T-helper 2 cell (primary cell): ENCODE measurements at places on chromosomes 6 and 20.

DNA sequence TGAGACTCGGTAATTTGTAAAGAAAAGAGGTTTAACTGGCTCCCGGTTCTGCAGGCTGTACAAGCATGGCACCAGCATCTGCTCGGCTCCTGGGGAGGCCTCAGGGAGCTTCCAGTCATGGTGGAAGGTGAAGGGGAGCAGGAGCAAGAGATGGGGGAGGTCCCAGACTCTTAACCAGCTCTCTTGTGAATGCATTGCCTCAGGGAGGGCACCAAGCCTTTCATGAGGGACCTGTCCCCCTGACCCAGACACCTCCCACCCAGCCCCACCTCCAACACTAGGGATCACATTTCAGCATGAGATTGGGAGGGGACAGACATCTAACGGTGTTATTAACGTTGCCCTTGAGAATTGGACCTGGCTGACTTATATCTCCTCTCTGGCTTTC is 68.6 kb downstream of the PTPN1 start:
- no peak for DNase-seq

DNA sequence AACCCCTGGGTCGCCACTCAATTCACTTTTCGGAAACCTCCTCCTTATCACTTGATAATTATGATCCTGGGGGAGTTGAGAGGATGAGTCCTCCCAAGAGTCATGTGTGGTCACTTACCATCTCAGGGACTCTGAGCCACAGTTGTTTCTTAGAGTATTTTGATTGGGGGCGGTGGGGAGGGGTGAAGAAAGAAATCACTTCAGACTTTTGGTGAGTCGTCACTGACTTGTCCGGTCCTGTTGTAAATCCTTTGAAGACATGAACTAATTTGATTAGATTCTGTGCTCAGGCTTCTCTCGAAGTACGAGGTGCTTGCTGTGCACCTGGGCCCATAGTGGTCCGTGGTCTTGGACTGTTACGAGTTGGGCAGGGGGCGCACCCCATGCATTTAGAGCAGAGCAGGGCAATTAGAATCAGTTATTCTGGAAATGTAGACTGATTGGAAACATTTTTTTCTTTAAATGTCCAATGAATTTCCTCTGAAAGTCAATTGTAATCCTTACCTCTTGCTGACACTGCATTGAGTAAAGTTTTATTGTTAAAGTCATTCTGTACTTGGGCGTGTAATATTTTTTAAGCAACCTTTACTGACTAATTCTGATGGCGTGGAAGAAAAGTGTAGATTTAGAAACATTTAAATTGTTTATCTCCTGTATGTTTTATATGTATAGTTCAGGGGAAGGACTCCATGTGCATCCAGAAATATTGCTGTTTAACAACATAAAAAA is 173.4 kb downstream of the SLC16A10 start:
- no peak for DNase-seq

DNA sequence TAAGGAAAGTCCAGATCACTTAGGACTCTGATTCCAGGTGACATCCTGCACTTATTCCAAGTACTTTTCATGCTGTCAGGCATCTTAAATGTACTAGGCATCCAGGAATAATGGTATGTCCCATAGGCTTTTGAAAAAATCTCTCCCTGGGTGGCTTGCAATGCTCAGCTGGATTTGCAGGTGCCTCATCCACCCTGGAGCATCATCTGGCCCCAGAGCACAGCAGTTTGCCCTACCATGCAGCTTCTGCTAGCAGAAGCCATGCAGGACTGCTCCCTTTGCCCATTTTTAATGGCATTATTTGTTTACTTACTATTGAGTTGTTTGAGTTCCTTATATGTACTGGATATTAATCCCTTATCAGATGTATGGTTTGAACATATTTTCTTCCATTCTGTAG is 45.2 kb downstream of the DZANK1 start:
- no peak for DNase-seq

- DNase-seq: no peak
Measured at GRCh38 chr20:32037929-32038328, 14.1 kb upstream of the HCK start.

GRCh38 chr6:110493253-110493800 is 16.9 kb upstream of the SLC22A16 start:
- DNase-seq: no peak

- DNase-seq: no peak
Measured at GRCh38 chr20:45407067-45407745, 883 bp upstream of the DBNDD2 start.

GRCh38 chr20:41524980-41525613 is 93.1 kb downstream of the CHD6 start:
- DNase-seq: no peak

DNA sequence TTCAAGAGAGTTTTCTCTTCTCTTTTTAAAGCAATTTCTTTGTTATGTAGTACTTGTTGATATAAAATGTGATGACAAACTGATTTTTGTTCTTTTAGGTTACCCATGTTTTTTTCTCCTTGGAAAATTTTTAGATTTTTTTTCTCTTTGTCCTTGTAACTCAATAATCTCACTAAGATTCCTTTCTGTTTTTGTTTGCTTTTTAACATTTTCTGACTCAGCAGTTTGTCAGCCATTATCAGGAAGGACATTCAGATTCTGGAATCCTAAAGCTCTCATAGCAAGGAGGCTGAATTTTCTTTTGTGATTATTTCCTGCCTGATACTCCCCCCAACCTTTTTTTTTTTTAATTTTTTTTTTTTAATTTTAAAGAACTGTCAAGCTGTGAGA is 75.2 kb upstream of the CITED2 start:
- DNase-seq: no peak

- DNase-seq: no peak
Measured at GRCh38 chr6:203661-204060, 88.6 kb upstream of the DUSP22 start.

- DNase-seq: no peak
Measured at GRCh38 chr6:7652957-7653356, 63.0 kb downstream of the SNRNP48 start.

GRCh38 chr6:159679091-159680077 is 13.7 kb downstream of the SOD2 start:
- no peak for DNase-seq

- DNase-seq: no peak
Measured at GRCh38 chr20:58260006-58260405, 31.6 kb upstream of the ANKRD60 start.

GRCh38 chr20:1566701-1567100 is 9.2 kb upstream of the SIRPD start:
- DNase-seq: no peak

GRCh38 chr20:16541226-16541625 is 32.0 kb downstream of the KIF16B start:
- no peak for DNase-seq

- DNase-seq: no peak
Measured at GRCh38 chr6:158958504-158959386, 41.3 kb downstream of the RSPH3 start.

- DNase-seq: no peak
Measured at GRCh38 chr6:51619042-51619799, 468.2 kb downstream of the PKHD1 start.

DNA sequence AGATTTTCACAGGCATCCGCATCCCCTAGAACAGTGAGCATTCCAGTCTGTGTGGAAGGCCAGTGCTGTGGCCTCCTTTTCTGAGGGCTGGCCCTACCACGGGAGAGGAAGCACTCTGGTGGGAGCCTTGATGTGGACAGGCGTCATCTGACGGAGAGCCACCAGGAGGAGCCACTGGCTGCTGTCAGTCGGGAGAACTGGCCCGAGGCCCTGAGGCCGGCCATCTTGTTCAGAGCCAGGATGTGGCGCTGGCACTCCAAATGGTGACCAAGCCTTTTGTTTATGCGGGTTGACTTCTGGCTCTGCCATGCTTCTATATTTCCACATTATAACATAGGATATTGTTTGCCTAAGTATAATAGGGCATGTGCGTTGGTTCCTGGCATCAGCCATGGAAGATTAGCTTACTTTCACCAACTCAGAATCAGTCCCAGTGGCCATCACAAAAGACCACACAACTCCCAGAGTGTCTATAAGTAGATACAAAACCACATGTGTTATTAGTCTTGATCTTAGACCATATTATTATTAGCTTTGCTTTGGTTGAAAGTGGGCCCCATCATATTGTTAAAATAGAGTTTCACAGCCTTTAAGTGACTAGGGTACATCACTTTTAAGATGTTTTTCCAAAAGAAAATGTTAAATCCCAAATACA is 273.9 kb upstream of the TAB2 start:
- no peak for DNase-seq

DNA sequence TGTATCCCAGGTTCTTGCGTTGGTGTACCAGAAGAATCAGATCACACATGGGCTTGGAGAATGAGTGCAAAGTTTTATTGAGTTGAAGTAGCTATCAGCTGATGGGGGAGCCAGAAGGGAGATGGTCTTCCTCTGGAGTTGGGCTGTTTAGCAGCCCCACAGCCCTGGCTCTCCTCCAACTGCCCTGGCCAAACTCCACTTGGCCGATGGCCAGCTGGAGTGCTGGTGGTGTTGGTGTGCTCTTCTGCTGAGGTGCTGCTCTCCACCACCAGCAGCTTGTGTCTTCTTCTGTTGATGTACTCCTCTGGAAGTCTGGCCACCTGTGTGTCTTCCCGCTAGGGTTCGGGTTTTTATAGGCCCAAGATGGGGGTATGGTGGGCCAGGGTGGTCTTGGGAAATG is 172.8 kb downstream of the TINAG start:
- no peak for DNase-seq

DNA sequence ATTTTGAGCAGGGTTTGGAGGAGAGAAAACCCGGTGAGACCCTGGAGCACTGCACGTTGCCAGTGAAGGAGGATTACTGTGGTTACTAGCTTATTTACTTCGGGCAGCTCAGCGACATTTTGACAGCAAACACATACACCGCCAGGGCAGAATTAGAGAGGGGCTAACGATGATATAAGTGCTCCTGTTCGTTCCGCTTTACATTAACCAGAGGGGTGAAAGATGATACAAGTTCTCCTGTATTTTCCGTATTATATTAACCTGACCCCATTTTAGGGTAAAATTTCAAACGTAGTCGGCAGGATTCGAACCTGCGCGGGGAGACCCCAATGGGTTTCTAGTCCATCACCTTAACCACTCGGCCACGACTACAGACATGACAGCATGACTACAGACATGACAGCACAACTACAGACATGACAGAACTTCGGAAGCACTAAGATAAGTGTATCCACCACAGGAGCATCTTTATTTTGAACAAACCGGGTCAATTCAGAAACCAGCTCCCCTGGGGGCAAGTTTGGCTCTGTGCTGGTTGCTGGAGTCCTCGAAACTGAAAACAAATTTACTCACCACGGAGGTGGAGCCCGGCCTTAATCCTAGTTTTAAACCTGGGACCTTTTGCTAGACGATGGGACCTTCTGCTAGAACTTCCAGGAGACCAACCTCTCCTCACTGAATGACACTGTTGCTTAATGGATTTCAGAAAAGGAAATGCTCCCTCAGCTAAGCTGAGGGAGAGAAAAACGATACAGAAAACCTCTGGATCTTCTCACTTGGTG is 80.4 kb upstream of the ZNF184 start:
- no peak for DNase-seq

GRCh38 chr6:108736832-108737231 is 111.4 kb upstream of the ARMC2 start:
- no peak for DNase-seq

GRCh38 chr20:55166063-55166462 is 690.7 kb downstream of the DOK5 start:
- DNase-seq: no peak

DNA sequence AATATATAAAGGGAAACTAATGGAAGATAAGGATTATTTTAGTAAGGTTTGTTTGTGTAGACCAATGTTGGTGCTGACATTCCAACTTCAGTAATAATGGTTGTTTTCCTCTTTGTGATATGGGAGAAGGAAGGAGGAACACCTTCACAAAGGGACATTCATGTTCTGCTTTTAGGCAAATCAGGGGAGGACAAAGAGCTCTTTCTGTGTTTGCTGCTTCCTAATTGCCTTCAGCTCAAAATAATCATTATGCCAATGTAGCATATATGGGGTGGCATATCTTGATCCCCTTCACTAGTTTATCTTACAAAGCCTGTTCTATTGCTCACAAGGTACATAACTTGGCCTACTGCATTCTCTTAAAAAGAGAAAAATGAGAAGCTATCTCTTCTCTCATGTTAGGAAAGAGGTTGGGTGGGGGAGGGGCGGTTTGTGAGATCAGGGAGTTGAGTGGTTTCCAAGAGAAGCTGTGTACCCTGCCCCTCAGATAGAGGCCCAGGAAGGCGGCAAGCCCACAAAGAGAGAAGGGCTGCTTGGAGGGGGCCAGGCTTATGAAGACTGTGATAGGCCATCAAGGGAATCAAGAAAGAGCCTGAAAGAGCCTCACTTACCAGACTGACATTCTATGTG is 4.7 kb upstream of the ADGRG6 start:
- DNase-seq: no peak

GRCh38 chr6:38212116-38212515 is 392.6 kb downstream of the ZFAND3 start:
- DNase-seq: no peak

- DNase-seq: no peak
Measured at GRCh38 chr6:10891960-10892359, 5.1 kb downstream of the SYCP2L start.
